ENCODE measurements at places on chromosomes 4 and X.

GRCh38 chr4:88040707-88041106, 33.3 kb downstream of the PKD2 start:
- DNase-seq = no peak

- DNase-seq = no peak
Observed at GRCh38 chr4:41427306-41427882, 110.6 kb upstream of the LIMCH1 start.

DNA sequence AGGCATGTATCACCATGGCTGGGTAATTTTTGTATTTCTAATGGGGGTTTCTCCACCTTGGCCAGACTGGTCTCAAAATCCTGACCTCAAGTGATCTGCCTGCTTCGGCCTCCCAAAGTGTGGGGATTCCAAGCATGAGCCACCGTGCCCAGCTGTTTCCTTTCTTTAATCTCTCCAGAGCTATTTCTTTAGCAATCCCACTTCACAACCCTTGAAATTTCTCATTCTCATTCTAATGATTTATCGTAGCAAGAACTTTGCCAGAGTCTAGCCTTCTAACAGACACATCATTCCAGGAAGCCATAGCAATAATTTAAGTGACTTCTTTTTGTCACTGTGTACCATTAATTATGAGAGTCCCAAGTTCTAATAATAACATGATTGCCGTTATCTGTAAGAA, 68.6 kb downstream of the RXFP1 start:
- no peak for DNase-seq

- no peak for DNase-seq
Observed at GRCh38 chrX:48956728-48957414, 536 bp downstream of the OTUD5 start.

- no peak for DNase-seq
Observed at GRCh38 chrX:129771266-129771995, 8.3 kb upstream of the SASH3 start.
